ENCODE measurements at places on chromosomes 16 and 17.
A peak's percentile ranks its signal among the peaks of the same experiment; 100 is the strongest.

GRCh38 chr17:82587234-82588086 lies 60.8 kb downstream of the WDR45B start:
- no peak for DNase-seq

DNA sequence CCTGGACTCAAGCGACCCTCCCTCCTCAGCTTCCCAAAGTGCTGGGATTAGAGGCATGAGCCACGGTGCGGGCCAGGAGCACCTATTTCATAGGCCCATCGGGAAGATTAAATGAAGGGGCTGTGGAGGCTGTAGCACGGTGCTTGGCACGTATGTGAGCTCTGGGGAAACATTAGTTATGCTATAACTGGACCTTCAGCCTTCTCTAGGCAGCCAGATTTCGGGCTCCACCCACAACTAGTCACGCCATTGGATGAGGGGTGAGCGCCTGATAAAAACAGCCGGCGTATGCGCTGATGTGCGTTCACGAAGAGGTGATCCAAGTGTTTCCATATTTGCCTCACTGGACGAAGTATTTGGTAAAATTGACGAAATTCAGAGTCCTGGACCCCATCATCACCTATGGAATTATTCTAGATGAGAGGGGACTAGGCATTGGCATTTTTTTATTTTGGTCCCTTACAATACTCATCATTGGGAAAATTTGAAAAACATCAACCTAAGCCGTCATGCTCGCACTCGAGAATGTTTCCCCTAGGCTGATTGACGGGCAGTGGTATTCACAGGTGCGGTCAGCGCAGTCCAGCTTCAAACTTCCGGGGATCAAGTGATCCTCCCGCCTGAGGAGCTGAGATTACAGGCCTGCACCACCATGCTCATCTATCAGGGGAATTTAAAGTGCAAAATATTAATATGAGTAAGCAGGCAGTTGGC lies 1.8 kb upstream of the ANKRD11 start:
- no peak for DNase-seq

GRCh38 chr17:32103476-32104113 lies 38.7 kb upstream of the RHOT1 start:
- DNase-seq, result no peak

DNA sequence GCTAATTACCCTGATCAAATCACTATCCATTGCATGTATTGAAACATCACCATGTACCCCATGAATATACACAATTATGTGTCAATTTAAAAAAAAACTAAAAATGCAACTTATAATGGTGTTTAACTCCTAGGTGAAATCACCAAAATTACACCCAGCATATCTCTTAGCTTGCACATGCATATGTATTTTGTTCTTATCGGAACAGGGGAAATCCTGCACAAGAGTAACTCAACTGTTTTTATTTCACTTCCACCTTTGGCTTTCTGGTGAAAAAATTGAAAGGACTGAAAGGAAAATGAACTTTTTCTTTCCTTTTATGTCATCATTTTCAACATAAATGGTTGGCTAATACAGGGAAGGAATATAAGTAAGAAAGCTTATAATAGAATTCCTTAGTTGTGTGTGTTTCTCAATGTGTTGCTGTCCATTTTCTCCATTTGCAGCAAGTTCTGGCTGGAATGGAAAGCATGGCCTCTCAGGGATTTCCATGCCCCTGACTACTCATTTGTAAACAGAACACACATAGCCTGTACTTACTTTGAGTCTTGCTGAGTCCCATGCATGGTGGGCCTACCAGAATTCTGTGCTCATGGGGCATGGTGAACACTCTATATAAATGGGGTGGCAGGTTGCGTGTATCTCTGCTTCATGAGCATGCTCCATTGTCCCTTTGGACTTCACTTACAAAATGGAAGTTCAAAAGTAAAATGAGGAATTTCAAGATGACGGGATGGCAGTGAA lies 462.0 kb downstream of the HS3ST3B1 start:
- DNase-seq, result no peak

GRCh38 chr16:68227183-68227793 lies 8.6 kb downstream of the ESRP2 start:
- DNase-seq, result no peak

GRCh38 chr17:147796-148740 lies 10.7 kb downstream of the SCGB1C2 start:
- DNase-seq, result no peak

- DNase-seq, result no peak
Measured at GRCh38 chr16:84485255-84486010, 19.0 kb downstream of the MEAK7 start.

DNA sequence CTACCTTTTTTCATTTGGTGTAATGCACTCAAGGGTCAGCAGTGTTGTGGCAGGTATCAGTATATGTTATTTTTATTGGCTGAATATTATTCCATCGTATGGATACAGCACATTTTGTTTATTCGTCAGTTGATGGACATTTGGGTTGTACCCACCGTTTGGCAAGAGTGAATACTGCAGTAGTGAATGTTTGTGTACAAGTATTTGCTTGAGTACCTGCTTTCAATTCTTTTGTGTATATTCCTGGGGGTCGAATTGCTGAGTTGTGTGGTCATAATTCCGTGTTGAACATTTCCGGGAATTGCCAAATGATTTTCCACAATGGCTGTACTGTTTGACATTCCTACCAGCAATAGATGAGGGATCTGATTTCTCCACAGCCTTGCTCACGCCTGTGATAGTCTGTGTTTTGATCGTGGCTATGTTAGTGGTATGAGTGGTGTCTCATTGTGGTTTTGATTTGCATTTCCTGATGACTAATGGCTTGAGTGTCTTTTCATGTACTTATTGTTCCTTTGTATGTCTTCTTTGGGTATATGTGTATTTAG lies 108.4 kb downstream of the OR1D5 start:
- DNase-seq, result peak; percentile 74

DNA sequence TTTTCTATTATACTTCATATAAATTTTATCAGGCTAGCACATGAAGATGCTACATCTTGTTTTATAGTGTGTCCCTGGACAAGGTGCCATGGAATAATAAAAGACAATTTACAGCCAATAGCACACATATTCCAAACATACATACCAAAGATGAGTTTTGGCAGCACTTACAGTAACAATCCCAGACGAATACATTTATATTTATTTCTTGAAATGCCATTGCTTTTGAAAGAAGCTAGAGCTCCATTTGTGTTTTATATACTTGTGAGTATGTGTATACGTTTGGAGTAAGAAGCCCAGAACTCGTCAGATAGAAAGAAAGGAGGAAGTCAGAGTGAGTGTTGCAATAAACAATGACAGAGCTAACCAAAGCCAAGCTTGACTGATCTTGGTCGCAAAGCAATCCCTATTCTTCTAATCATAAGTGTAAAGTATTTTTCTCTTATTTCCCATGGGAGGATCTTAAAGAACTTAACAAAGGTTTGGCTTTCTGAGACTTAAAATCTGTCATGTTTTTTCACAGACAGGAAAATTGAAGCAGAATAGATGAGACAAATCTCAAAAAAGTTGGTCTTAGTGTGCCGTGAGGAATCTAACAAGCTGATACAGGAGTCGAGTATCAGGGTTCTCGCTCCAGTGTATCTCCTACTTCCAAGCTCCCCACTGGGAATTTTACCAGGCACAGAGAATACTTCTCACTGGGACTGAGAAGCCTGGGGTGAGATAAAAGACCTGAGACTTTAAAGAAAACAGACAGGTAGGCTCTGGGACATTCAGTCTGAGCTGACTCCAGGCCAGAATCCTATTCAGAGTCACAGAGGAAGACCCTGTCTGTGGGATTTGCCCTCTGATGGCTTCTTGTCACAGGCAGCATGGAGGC lies 175.4 kb downstream of the AATF start:
- no peak for DNase-seq

- no peak for DNase-seq
Measured at GRCh38 chr17:12789075-12789480, 220 bp upstream of the ARHGAP44 start.

- DNase-seq, result no peak
Measured at GRCh38 chr17:67449065-67449464, 72.0 kb downstream of the PITPNC1 start.

DNA sequence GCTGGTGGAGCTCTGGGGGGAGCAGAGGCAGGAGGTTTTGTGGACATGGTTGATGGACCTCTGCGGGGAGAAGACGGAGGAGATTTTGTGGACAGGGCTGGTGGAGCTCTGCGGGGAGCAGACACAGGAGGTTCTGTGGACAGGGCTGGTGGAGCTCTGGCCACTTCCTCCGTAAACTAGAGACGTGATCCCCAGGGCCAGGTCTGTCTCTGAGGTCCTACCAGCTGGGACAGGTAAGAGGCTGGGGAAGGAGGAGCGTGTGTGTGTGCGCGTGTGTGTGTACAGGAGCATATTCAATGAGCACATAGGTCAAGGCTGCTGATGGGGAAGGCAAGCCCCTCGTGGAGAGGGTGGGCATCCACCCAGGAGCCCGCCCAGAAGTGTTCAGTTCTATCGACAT lies 20.6 kb downstream of the RPH3AL start:
- DNase-seq, result no peak

- DNase-seq, result no peak
Measured at GRCh38 chr17:3534881-3535252, 22.7 kb downstream of the TRPV3 start.

DNA sequence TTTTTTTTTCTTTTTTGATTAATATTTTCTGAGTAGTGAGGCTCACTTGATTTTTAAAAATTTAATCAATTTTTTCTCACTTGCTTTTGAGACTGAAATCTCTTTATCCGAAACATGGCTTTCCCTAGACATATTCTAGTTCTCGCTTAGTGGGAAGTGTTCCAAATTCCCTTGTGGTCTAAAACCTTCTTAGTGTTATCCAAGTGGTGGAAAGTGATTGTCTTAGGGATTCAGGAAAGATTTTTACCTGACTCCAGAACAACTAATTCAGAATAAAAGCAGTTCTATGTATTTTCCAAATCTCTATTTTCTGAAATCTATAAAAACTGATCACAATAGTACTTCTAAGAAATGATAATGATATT lies 178.8 kb downstream of the MAP2K6 start:
- no peak for DNase-seq

GRCh38 chr17:78523934-78524655 lies 53.1 kb downstream of the DNAH17 start:
- no peak for DNase-seq

DNA sequence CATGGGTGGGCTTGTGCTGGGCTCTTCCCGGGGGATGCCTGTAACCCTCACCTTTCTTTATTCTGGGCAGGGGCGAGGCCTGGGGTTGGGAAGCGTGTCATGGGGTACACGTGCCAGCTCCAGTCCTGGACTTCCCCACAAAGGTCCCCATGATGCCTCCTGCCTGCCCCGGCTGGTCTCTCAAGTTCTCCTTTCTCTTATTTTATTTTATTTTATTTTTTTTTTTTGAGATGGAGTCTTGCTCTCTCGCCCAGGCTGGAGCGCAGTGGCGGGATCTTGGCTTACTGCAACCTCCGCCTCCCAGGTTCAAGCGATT lies 8.6 kb downstream of the ATP2A3 start:
- no peak for DNase-seq

DNA sequence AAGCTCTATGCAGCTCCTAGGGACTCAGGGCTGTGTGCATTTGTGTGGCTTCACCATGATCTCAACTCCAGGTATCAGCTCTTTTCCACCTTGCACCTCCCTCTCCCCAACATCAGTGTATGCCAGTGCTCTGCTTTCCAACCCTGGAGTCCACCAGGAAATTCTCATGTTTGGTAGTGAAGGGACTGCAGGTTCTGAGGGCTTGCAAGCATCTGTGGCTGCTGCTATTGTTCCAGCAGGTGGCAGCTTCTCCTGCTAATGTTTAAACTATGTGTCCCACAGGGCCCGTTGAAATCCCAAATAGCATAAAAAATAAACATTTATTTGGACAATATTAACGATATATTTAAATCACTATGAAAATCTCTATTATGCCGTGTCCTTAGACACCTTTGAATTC lies 82.0 kb downstream of the RGS9 start:
- DNase-seq, result no peak

DNA sequence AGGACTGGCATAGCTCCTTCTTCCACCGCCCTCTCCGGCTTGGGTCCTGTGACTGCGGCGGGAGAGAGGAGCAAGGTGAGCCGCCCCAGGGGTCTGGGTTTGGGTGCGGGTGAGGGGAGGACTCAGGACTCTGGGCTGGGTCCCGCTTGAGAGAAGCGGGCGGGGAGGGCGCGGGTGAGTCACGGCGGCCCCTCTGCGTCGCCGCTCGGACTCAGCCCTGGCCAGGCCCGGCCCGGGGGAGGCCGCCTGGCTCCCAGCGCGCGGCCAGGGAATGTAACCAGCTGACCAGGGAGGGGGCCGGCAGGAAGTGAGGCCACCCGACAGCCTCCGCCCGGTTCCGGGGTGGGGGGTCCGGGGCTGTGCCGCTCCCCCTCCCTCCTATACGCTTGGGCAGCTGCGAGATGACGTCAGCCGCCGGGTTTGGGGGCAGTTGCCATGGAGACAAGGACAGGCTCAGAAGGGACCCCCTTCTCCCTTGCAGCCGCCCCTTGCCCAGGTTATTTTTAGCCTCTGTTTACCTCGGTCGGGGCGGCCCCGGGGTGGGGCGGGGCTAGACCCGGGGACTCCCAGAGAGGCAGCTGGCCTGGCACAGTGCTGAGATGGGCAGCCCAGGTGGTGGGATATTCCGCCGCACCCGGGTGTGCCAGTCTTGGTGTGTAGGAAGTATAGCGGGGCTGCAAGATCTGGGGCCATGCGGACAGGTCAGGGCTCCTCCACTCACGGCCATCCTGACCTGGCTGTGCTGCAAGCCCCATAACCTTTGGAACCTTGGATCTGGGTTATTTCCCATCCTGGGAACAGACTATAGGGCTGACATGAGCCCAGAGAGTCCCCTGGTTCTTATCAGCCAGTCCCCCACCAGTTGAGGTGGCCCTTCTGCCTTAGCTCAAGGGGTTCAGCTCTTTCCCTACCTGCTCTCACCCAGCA lies 1.6 kb downstream of the RIPOR1 start:
- DNase-seq, result no peak

GRCh38 chr16:1917665-1918350 lies 407 bp downstream of the HS3ST6 start:
- no peak for DNase-seq

- no peak for DNase-seq
Measured at GRCh38 chr17:73039282-73039681, 53.2 kb downstream of the SLC39A11 start.

- no peak for DNase-seq
Measured at GRCh38 chr16:4182581-4183236, 59.2 kb downstream of the SRL start.

- no peak for DNase-seq
Measured at GRCh38 chr17:49873466-49873865, 25.6 kb upstream of the TAC4 start.

DNA sequence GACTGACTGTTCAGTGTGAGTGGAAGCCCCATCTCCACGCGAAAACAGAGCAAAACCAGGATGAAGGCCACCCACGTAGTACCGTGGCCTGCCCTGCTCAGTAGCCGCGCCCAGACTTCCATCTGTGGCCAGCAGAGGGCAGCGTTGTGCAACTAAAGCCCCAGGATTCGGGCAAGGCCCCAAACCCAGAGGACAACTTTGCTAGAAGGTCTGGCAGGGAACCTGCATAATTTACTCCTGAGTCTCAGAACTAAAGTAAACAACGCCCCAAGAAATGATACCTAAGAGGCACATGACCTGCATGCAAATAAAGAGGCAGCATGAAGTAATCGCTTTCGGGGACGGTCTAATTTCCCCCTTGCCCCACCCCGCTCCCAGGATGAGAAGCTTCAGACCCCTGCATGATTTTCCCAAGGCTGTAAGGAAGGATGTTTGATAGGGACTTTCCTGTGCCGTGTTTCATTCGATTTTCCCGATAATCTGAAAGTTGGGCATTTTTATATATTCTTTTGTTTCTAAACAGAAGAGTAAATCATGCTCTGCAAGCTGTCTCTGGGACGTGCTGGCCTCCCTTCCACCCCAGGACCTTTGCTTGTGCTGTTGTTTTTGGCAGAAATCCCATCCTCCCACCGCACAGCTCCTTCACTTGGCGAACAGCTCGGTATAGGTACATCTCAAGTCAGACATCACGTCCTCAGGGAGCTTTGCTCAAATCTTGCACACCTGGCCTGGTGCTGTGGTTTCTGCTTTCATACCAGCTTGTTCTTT lies 18.6 kb downstream of the HSBP1 start:
- peak; percentile 34 for DNase-seq
